ENCODE measurements at places on chromosomes 7 and 10. TPM values are rescaled to one million over a fixed set of nuclear protein-coding genes. Genes with fewer than 3 reads are reported as not detected.

Gene WNT16
- total RNA-seq: not detected

Gene PRSS58
- total RNA-seq: not detected

Gene GHRHR
- total RNA-seq: 5.9 TPM

Gene LRRC61
- total RNA-seq: 24.4 TPM

Gene FAM131B
- 18.5 TPM for total RNA-seq

Gene OR2A1
- total RNA-seq: not detected

DNA sequence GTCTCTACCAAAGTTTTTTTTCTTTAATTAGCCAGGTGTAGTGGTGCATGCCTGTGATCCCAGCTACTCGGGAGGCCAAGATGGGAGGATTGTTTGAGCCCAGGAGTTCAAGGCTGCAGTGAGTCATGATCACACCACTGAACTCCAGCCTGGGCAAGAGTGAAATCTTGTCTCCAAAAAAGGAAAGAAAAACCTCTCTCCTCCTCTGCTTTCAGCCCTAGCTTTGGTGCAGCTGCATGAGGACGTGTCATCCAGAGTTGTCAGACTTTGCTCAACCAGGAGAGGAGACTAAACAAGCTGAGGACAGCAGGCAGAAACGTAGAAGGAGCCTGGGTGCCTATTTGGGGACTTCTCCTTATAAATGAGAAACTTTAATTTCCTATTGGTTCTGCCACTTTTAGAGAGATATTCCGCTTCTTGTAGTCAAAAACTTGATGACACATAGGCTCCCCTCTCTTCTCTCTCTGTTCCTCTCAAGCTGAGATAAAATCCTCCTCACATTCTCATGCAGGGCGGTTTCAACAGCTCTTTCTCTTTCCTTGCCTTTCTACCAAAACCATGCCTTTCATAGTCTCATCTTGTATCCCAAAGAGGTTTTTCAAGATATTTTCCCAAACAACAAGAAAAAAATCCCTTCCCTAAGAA is 205.4 kb downstream of the ARHGAP12 start:
- H3K4me3 ChIP-seq: no peak overlapping the region
- H3K36me3 ChIP-seq: peaks cover 20% of the 10 kb centered on the region
- DNase-seq: no peak
- no peaks in the 10 kb centered on the region for H3K27me3 ChIP-seq
- H3K27ac ChIP-seq: no peak overlapping the region

DNA sequence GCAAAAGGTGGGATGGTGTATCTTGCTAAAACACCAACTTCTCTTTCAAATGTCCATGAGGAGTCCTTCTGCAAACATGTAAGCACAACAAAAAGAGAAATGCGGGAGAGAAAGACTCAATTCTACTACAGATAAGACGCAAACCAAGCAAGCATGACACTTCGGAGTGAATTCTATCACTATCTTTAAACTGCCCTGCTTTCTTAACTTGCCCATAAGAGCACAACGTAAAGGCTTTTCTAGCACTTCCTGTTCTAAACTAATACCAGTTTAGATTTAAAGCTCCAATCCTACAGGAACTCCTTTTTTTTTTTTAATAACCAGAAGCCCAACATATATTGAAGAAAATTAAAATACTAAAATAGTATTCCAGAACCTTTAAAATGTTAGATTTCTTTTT is 8.4 kb downstream of the RHEB start:
- no peak overlapping the region for H3K4me3 ChIP-seq
- H3K4me1 ChIP-seq: peaks cover 11% of the 10 kb centered on the region
- no peak overlapping the region for H3K27ac ChIP-seq

- H3K27ac ChIP-seq: no peak overlapping the region
- no peaks in the 10 kb centered on the region for H3K27me3 ChIP-seq
- no peaks in the 10 kb centered on the region for H3K4me1 ChIP-seq
- no peak for DNase-seq
Measured at GRCh38 chr10:118171861-118172260, 125.1 kb upstream of the RAB11FIP2 start.

GRCh38 chr7:13421776-13422175 is 567.7 kb downstream of the ETV1 start:
- H3K4me3 ChIP-seq: no peak overlapping the region
- peaks cover 7% of the 10 kb centered on the region for H3K36me3 ChIP-seq
- H3K27me3 ChIP-seq: no peaks in the 10 kb centered on the region
- H3K27ac ChIP-seq: no peak overlapping the region
- no peaks in the 10 kb centered on the region for H3K4me1 ChIP-seq
- DNase-seq: no peak

- H3K4me1 ChIP-seq: no peaks in the 10 kb centered on the region
- no peak overlapping the region for H3K27ac ChIP-seq
- no peak overlapping the region for H3K4me3 ChIP-seq
- no peaks in the 10 kb centered on the region for H3K27me3 ChIP-seq
- peak; percentile 88 for DNase-seq
- peaks cover 6% of the 10 kb centered on the region for H3K36me3 ChIP-seq
Measured at GRCh38 chr10:29517352-29517923, 117.3 kb downstream of the SVIL start.

- no peaks in the 10 kb centered on the region for H3K4me1 ChIP-seq
- H3K27me3 ChIP-seq: no peaks in the 10 kb centered on the region
- H3K4me3 ChIP-seq: no peak overlapping the region
- no peak overlapping the region for H3K27ac ChIP-seq
- DNase-seq: peak; percentile 66
Measured at GRCh38 chr7:45136106-45137060, 21.2 kb upstream of the RAMP3 start.

DNA sequence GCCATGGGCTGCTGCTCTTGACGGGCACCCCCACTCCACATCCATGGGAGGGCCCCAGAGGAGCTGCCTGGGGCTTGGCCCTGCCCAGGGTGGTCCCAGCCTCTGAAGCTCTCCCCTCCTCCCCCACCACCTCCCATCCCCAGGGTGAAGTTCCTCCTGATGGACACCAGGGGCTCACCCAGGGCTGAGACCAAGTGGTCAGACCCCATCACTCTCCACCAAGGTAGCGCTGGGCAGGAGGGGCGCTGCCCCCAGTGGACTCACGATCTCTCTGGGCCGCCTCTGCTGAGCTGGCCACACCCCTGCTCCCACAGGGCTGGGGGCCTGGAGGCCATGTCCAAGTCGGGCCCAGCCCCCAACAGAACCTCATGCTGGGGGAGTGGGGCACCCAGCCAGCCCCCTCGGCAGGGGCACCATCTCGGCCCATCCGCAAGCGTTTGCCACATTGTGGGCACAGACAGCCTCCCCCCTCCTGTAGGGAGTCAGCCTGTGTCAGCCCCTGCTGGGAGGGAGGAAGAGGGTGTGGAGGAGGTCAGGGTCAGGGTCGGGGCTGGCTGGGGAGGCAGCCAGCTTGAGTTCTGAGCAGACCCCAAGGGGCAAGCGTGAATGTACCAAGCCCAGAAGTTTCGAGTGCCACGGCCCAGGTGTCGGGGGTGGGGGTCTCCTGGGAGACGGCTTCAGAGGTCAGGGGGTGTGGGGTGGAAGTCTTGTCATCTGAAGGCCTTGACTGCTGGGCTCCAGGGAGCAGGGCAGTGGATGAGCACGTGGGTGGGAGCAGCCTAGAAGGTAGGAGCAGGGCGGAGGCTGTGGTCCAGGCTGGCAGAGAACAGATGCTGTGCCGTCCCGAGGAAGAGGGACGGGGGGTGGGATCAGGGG is 2.8 kb downstream of the UPK3B start:
- H3K27me3 ChIP-seq: no peaks in the 10 kb centered on the region
- H3K36me3 ChIP-seq: no peaks in the 10 kb centered on the region
- H3K27ac ChIP-seq: no peak overlapping the region
- H3K4me3 ChIP-seq: no peak overlapping the region
- H3K4me1 ChIP-seq: peaks cover 3% of the 10 kb centered on the region

- H3K4me1 ChIP-seq: peaks cover 4% of the 10 kb centered on the region
- peaks cover 12% of the 10 kb centered on the region for H3K36me3 ChIP-seq
- peak overlapping the region; percentile 88 for H3K4me3 ChIP-seq
- no peak for DNase-seq
- H3K27me3 ChIP-seq: no peaks in the 10 kb centered on the region
Measured at GRCh38 chr7:44750921-44751571, 2.4 kb downstream of the ZMIZ2 start.

DNA sequence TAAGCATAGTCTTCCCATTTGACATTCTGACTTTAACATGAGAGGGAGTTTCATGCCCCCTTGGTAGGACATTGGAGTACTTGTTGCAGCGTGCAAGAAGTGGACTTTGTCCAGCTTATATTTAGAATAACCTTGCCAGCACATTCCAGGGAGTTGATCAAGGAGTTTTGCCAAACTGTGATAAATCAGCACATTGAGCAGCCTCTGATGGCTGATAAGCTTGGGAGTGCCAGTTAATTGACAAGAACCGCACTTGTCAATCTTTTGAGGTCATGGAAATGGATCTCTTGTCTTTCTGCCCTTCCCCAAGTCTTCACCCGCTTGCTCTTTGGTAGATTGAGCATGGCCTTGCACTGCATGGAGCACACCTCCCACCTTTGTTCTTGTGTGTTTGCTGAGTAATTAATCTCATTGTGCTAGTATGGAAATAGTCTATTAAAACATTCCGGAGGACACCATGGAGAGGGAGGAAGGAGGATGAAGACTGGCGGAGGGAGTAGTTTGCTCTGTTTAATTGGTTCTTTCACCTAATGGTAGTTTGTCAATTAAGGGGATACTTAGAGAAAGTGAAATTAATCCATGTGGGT is 668.5 kb upstream of the GALNT17 start:
- no peak overlapping the region for H3K27ac ChIP-seq
- no peaks in the 10 kb centered on the region for H3K36me3 ChIP-seq
- H3K27me3 ChIP-seq: no peaks in the 10 kb centered on the region
- no peaks in the 10 kb centered on the region for H3K4me1 ChIP-seq
- DNase-seq: no peak

GRCh38 chr10:119313644-119314043 is 106.3 kb downstream of the GRK5 start:
- H3K4me3 ChIP-seq: no peak overlapping the region
- H3K4me1 ChIP-seq: peaks cover 5% of the 10 kb centered on the region
- DNase-seq: no peak
- no peaks in the 10 kb centered on the region for H3K36me3 ChIP-seq
- no peak overlapping the region for H3K27ac ChIP-seq

DNA sequence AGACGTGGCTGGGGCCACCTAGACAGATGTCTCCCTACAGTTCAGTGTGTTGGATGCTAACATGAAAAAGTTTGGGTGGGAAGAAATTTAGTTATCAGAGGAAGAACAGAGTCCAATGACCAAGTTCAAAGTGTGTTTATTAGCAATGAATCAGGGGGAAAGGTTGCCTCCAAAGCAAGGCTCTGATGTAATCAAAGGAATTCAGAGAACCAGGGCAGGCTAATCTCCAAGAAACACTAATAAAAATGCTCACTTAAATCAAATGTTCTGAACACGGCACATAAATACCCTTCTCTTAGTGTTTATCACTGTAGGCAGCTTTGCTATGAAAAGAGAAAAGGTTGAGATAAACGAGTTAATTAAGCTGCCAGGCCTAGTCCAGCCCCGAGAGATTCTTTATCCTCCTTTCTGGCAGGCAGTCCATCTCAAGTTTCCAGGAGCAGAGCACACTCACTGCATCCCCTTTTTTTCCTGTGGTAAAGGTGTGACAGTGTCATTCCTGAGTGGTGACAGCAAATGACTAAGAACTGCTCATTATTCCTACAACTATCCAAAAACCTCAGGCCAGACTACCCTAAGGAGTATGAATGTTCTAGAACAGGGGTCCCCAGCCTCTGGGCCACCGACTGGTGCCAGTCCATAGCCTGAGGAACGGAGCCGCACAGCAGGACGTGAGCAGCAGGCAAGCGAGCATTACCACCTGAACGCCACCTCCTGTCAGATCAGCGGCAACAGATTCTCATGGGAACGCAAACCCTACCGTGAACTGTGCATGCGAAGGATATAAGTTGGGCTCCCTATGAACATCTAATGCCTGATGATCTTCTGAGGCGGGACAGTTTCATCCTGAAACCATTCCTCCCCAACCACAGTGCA is 66.9 kb upstream of the FHIP2A start:
- H3K4me1 ChIP-seq: no peaks in the 10 kb centered on the region
- no peak overlapping the region for H3K27ac ChIP-seq
- DNase-seq: no peak
- no peaks in the 10 kb centered on the region for H3K27me3 ChIP-seq

GRCh38 chr7:143884969-143885559 is 16.9 kb downstream of the TCAF1 start:
- H3K27ac ChIP-seq: no peak overlapping the region
- H3K4me3 ChIP-seq: peak overlapping the region; percentile 85
- 0 out of 2 replicates have a peak, but pooled peaks cover 6% of the 10 kb centered on the region for H3K4me1 ChIP-seq
- peak; percentile 90 for DNase-seq

DNA sequence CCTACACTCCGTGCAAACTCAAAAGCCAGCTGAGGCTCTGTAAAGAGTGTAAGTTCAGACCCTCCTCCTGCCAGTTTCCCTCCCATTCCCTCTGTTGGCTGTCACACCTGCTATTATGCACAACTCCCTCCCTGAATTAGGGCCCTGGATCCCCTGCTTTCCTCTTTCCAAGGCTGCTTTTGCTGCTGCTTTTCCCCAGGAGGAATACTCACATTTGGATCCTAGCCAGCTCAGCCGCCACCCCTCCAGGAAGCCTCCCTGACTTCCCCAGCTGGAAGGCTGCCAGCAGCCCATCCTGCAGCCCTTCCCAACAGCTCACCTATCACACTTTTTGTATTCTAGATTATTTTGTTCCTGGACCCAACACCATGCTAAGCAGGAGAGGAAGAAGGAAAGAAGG is 40.9 kb upstream of the WDR11 start:
- no peak overlapping the region for H3K27ac ChIP-seq
- DNase-seq: no peak
- no peaks in the 10 kb centered on the region for H3K27me3 ChIP-seq
- no peaks in the 10 kb centered on the region for H3K36me3 ChIP-seq
- H3K4me1 ChIP-seq: no peaks in the 10 kb centered on the region
- H3K4me3 ChIP-seq: no peak overlapping the region

- H3K36me3 ChIP-seq: no peaks in the 10 kb centered on the region
- no peak overlapping the region for H3K4me3 ChIP-seq
- no peak for DNase-seq
- no peak overlapping the region for H3K27ac ChIP-seq
- no peaks in the 10 kb centered on the region for H3K4me1 ChIP-seq
Measured at GRCh38 chr7:80821771-80822319, 97.0 kb downstream of the SEMA3C start.

DNA sequence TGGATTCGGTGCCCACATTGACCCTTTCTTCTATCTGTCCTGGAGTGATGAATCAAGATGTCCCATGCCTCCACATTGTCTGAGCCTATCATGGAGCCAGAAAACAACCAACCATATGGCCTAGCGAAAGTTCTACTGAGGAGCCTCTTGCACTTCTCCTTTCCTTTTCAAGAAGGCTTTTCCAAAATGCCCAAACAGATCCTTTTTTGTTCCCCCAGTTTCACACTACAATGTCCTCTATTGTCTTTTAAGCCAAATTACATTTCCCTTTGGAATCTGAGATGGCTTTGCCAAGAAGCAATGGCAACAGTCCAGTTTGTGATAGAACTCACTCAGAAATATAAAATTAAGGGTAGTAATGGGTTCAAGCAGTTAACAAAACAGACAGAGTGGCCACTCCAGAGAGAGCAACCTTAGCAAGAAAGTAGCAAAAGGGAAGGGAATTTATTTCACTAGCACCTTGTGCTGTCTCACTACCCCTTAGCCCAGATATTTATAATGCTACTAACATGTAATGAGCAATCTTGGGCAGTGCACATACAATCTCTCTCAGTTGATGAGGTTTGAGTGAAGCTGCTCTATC is 194.6 kb upstream of the PDE1C start:
- H3K27ac ChIP-seq: no peak overlapping the region
- no peak for DNase-seq
- no peak overlapping the region for H3K4me3 ChIP-seq
- H3K36me3 ChIP-seq: no peaks in the 10 kb centered on the region
- no peaks in the 10 kb centered on the region for H3K27me3 ChIP-seq
